HEK293T (cell line): ENCODE measurements at places on chromosomes 16 and 17.

DNA sequence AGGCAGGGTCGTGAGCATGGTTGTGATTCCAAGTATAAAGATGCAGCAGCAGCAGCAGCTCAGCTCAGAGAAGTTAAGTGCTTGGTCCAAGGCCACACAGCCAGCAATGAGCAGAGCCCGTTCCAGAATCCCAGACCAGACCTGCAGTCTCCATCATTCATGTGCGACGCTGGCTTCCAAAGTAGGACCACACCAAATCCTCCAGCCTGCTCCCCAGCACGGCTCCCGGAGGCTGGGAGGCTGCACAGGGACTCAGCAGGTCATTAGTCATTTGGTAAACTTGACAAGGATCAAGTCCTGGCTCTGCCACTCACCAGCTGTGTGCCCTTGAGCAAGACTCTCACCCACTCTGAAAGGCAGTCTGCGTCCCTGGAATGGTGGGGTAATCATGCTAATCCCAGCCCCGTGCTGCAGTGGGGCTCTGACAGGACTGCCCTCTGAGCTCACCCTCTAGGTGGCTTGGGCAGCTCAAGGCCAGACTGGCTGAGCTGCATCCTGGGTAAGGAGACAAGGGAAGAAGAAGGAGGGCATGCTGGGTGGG is 95.1 kb upstream of the TMEM132E start:
- DNase-seq = no peak

GRCh38 chr17:14923981-14924380 is 341.1 kb downstream of the PMP22 start:
- DNase-seq = no peak

DNA sequence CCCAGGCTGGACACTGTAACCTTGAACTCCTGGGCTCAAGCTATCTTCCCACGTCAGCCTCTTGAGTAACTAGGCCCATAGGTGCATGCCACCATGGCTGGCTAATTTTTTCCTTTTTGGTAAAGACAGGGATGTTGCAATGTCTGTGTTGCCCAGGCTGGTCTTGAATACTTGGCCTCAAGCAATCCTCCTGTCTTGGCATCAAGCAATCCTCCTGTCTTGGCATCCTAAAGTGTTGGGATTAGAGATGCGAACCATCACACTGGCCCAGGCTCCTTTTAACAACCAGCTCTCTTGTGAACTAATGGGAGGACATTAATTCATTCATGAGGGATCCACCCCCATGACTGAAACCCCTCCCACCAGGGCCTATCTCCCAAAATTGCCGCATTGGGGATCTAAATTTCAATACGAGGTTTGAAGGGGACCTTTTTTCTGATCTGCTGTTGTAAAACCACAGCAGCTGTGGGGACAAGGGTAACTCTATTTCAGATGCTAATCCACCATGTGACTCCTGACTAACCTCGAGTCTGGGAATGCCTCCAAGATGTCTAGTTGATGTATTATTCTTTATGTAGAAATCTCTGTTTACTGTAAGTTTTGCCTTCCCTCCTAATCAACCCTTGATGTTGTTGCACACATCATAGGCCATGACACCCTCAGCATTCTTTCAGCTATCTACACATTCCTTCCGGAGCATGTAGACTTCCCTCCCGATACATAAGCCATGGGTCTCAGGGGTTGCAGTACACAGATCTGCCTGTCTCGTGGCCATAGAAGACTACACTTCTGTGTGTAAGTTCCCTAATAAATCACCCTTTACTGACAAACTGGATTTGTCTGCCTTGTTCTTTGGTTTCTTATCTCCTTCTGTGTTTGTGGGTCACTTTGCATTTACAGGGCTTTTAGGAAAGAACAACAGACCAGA is 37.6 kb downstream of the RNF112 start:
- no peak for DNase-seq

- DNase-seq = no peak
Measured at GRCh38 chr17:29155966-29156338, 24.2 kb downstream of the MYO18A start.

DNA sequence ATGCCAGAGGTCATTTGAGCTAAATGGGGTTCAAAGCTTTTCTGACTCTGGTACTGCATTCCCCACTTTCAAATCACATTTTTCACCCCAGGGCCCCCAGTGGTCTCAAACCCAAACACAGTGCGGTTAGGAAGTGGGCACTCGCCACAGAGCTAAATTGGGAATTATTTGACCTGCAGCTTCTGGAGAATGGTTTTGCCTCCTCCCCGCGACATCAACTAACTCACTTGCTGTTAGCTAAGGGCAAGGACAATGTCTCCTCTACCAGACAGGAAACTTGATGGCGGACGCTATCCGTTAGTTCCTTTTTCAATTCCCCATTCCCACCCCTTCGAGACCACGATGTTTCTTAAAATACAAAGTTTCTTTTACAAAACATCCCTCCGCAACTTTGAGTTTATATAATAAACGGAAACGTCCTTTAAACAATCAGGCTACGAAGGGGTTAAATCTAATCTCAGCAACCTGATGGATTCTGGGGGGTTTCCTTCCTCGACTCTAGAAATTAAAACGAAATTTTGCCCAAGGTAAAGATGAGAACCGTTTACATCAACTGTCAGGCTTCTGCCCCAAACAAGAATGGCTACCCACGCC is 500 bp upstream of the KAT7 start:
- no peak for DNase-seq

- DNase-seq = no peak
Measured at GRCh38 chr16:87464691-87465300, 28.0 kb downstream of the ZCCHC14 start.
